Activated naive CD4-positive, alpha-beta T cell treated with anti-CD3 and anti-CD28 coated beads, Interleukin-2, amount 50 U/mL, for 72 hours (primary cell): ENCODE measurements at places on chromosomes 6 and 20. TPM values are rescaled to one million over a fixed set of nuclear protein-coding genes. Genes with fewer than 3 reads are reported as not detected.

Gene SIRPA
- total RNA-seq = not detected

Gene ANKEF1
- 1.0 TPM for total RNA-seq

Gene CYB5R4
- total RNA-seq = 42.1 TPM

Gene ZNF165
- 2.1 TPM for total RNA-seq

Gene CGA
- total RNA-seq = not detected

Gene SNX21
- total RNA-seq = 2.5 TPM

Gene IMPG1
- not detected for total RNA-seq

Gene WASF1
- 3.9 TPM for total RNA-seq

Gene LHFPL5
- not detected for total RNA-seq

Gene APOBEC2
- total RNA-seq = not detected

Gene C20orf96
- 10.3 TPM for total RNA-seq

Gene TCF15
- 0.41 TPM for total RNA-seq

Gene SLC17A3
- 1.6 TPM for total RNA-seq

Gene HLA-DRB5
- total RNA-seq = 1.6 TPM

Gene MCM8
- 62.9 TPM for total RNA-seq

Gene SEMG1
- total RNA-seq = not detected

Gene DEFB124
- not detected for total RNA-seq

Gene FOXA2
- total RNA-seq = not detected

Gene SALL4
- total RNA-seq = 0.12 TPM

Gene GJE1
- not detected for total RNA-seq

Gene NINL
- total RNA-seq = 5.5 TPM

Gene TMEM14B
- 104 TPM for total RNA-seq

Gene OVOL2
- total RNA-seq = not detected

Gene KCNB1
- not detected for total RNA-seq

Gene CLDN20
- not detected for total RNA-seq

Gene NUP43
- total RNA-seq = 77.1 TPM
